ENCODE measurements at places on chromosomes 13 and 19.

GRCh38 chr13:49627831-49628652 lies at the start of gene ARL11:
Gene ARL11 (plus strand): TSS chr13:49628507. CDS start chr13:49630448, 1,941 bp downstream.
- DNase-seq: peak; percentile 88

- DNase-seq: no peak
Measured at GRCh38 chr13:101520672-101521071, 68.2 kb downstream of the ITGBL1 start.

GRCh38 chr13:89951341-89951740 lies 1396.1 kb upstream of the MIR17HG start:
- DNase-seq: no peak

DNA sequence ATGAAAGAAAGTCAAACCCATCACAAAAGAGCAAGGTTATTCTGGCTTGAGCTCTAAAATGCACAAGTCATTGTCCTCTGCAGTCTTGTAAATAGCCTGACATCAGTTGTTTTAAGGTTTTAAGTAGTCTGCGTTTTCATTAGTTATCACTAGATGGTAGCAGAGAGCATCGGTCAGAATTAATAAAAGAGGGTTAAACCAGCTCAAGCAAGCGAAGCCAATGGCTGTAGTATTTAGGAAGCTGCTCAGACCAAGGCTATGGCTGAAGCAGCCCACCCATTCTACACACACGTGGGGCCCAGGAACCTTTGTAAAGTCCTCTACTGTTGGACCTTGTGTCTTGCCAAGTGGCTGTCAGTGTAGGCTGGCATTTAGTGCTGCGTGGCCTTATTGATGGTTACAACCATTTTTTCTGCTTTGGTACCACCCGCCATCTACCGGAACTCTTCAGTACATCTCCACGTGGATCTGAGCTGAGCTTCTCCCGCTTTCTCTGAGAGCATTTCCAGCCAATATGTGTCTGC lies 13.3 kb upstream of the ZNF57 start:
- peak; percentile 71 for DNase-seq

GRCh38 chr13:70363991-70364390 lies 255.7 kb upstream of the KLHL1 start:
- no peak for DNase-seq

DNA sequence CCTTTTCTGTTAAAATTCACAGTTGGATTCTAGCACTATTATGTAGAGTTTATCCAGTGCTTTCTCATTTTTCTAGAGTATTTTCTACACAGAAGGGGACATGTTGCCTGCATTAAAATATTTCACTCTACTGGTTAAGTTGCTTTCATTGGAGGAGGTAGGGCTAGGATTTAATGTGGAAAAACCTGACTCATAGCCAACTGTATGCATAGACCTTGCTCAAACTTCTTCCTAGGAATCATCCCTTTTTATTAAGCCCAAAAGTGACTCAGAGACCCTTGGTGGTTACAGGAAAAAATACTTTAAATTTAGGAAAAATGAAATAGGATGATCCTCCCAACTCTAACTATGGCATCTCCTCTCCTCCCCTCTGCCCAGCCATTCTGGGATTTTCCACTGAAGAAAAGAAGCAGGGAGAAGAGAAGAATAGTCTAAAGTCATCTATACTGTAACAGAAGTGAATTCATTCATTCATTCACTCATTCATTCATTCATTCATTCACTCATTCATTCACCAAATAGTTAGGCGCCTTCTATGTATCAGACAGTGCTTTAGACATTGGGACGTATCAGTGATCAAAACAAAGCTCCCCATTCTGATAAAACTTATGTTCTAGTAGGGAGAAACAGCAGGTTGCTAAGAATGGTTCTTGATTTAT lies 109.0 kb upstream of the HTR2A start:
- DNase-seq: no peak

DNA sequence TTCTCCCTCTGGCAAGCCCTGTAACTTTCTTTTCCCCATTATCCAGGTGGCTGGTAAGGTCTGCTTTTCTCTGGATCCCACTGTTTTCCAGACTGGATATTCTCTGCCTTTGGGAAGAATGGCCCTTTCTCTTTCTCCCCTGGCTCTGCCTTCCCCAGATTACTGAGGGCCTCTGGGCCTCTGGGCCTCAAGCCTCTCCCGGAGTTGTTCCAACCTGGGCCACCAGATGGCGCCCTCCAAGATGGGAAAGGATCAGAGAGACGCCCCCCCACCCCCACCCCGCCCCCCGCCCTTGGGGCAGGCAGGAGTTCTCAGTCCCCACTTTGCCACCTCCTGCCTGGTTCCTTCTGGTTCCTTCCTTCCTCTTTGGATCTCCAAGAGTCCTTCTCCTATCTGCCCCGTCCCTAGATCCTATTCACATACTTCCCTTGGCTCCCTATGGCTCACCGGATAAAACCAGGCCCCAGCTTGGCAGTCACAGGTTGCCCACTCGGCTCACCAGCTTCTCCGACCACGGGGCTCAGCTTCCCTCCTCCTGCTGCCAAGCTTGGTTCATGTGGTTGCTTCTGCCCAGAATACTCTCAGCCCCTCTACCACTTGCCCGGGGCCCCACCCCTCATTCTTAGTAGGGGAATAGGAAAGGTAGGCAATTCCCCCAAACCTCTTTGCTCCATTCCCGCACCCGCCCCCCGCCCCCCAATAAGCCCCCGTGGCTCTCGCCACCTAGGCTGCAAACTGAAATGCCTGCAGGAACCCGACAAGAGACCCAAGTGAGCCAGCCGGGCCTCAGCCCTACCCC lies 13.1 kb downstream of the EPS8L1 start:
- DNase-seq: peak; percentile 78

GRCh38 chr19:10037809-10038208 lies 24.5 kb downstream of the RDH8 start:
- no peak for DNase-seq

DNA sequence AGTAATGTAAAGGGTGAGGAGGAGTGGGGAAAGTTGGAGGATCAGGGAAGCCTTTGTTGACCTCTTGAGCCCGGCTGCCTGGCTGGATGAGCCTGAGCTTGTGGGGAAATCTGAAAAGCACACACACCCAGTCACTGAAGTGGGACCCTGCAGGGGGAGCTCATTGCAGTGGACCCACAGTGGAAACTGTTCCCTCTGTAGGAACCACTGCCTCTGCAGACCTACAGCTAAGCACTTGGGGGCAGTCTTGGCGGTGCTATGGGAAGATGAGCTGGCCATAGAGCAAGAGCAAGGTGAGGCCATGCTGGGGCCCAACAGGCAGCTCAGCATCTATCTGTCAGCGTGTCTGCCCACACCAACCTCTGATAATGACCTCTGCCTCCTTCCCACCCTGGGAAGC lies 294.8 kb downstream of the TSHZ3 start:
- no peak for DNase-seq

- no peak for DNase-seq
Measured at GRCh38 chr13:34401696-34402095, 540.4 kb upstream of the NBEA start.

DNA sequence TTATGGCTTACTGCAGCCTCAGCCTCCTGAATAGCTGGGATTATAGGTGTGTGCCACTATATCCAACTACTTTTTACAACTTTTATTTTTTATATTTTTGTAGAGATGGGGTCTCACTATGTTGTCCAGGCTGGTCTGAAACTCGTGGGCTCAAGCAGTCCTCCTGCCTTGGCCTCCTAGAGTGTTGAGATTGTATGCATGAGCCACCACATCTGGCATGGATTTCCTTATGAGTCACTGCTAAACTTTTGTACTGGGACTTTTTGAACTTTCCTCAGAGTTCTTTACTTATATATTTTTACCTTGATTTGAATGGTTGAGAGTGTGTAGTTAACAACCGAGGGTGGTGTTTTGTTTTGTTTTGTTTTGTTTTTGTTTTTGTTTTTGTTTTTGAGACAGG lies 33.4 kb downstream of the DNAJC3 start:
- no peak for DNase-seq

GRCh38 chr13:67829641-67830040 lies 599.5 kb upstream of the PCDH9 start:
- DNase-seq: no peak

DNA sequence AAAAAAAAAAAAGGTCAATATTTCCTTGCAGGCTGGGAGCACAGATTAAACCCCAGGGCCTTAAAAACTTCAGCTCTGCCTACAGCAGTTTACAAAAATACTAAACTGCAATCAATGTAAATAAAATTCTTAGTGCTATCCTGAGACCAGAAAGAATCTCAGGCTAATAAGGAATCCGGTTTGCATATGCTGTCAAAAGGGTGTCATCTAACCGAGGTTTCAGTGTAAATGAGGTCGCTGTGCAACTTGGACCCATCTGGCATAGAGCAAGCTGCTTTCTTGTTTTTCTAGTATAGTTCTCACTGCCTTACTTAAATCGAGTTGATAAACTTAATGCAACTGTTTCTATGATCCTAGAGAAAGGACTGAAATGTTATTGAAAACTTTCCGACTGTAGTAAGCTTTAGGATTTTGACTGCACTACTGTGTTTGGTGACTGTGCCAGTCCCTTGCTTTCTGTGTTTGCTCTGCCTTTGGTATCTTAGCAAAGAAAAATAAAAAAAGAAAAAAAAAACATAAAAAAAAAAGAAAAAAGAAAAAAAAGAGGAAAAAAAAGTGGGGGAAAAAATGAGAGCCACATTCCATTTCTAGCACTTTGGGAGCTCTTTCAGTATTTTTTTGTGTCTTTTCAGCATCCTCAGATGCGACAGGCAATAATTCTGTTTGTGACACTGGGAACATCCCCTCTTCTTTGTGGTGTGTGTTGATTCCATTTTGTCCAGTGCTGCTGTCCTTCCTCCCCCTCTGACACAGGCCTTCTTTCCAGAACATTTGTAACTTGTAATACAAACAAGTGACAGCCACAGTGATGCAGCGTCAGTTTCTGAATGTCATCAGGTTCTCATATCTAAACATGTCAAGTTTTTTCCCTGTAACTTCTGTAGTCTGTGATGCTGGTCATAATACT lies 340.5 kb downstream of the ZNF536 start:
- no peak for DNase-seq

DNA sequence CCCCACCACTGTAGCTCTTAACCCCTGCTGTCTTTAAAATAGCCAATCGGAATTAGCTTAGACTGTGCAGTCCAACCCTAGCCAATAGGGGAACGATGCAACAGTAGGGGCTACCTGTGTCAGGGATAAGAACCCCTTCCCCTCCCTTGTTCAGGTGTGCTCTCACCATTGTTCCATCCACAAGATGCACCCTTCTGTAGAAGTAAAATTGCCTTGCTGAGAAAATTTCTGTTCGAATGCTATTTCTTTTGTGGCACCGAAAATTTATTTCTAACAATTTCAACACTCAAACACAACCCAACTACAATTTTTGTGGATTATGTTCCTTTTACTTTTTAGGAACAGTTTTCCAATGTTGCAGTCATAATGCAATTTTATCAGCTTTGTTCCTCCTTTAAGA lies 3.6 kb upstream of the ZNF583 start:
- DNase-seq: no peak

DNA sequence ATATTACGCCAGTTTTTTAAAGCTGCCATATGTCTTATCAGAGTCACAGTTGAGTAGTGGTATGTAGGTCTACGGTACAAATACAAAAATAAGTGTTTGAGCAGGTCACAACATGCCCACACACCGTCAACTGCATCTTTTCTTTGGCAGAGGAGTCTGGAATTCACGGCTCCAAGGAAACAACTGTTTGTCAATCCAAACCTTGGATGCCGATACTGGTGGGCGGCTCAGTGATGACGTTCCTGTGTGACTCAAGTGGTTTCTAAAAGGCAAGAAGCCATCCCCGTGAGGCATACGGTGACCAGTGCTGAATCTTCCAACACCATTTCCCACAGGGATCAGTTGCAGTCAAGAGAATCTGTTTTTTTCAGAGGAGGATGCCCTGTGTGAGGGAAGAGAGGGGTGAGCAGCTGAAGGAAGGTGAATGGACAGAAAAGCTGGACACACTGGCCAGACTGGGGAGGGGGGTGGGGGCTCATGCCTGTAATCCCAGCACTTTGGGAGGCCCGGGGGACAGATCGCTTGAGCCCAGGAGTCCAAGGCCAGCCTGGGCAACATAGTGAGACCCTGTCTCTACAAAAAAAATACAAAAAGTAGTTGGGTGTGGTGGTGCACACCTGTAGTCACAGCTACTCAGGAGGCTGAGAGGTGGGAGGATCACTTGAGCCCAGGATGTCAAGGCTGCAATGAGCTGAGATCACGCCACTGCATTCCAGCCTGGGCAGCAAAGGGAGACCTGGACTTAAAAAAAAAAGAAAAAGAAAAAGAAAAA lies 22.8 kb upstream of the CEBPG start:
- no peak for DNase-seq

- DNase-seq: no peak
Measured at GRCh38 chr19:53161123-53161522, 2.3 kb upstream of the ZNF347 start.

DNA sequence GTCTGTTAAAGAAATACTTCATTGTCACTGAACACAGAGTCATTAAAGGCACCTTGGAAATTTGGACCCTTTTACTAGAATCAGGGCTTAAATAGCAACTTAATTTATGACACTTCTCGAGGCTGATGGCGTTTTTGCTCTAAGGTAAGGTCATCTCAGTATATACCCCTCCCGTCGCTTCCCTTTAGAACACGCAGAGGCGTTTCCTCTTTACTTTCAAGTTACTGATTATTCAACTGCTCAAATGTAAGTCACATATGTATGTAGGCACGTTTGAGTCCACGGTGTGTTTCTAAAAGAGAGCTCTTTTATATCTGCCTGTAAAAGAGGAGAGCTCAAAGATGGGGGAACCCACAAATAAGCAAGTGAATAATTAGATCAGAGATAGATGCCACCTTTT lies 181.5 kb downstream of the TSHZ3 start:
- no peak for DNase-seq
